ENCODE measurements at places on chromosomes 7 and 10.

GRCh38 chr7:28732071-28732869 lies 225.9 kb downstream of the TRIL start:
- no peak for DNase-seq

DNA sequence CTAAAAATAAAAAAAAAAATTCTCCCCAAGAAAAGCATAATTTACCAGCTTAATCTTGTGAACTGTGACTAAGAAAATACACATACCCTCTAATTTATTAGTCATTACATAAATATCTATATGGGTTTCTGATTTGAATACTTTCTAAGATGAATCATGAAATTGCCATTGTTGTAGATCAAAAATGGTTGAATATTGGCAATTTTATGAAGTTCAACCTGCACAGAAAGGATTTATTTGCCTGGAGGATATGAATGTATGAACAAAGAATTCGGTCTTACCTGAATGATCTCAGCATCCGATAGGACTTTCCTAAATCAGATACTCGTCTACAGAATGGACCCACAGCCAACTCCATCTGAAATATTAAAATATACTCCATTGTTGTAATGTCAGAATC lies 61.5 kb downstream of the HBP1 start:
- DNase-seq, result no peak

DNA sequence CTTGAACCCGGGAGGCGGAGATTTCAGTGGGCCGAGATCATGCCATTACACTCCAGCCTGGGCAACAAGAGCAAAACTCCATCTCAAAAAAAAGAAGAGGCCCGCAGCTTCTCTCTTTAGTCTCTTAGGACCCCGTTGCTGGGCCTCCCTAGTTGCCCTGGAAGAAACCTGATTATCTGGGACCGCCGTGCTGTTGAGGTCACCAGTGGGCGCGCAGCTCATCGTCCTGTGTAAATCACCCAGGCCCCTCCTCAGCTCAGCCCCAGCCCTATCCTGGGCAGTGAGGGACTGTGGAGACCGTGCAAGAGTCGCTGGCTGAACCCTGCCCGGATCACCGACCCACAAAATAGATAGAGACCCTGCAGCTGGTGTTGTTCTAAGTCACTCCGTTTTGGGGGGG lies 85.0 kb downstream of the UNCX start:
- no peak for DNase-seq

DNA sequence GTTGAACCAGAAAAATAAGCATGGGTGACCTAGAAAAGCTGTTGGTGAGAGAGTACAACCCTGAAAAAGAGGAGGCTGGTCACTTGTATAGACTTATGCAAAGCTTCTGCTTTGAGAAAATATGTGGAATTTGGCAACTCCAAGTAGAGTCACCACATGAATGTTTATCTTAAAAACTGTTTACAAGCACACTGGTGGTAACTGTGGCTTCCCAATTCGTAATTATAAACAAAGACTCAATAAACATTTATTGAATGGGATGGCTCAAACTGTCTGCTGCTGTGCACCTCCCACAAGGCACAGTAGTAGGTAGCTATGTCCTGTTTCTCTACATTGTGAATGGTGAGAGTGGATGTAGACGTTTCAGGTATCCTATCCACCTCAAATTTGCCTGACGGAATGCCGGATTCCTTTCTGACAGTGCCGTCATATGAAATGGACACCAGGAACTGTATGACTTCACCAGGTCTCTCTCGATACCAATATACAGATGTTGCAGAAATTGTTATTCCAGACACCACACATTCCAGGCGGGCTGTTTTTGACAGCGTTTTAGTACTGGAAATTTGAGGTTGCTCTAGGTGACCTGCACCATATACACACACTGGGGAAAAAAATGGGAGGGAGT lies 43.4 kb upstream of the TARP start:
- DNase-seq, result no peak

DNA sequence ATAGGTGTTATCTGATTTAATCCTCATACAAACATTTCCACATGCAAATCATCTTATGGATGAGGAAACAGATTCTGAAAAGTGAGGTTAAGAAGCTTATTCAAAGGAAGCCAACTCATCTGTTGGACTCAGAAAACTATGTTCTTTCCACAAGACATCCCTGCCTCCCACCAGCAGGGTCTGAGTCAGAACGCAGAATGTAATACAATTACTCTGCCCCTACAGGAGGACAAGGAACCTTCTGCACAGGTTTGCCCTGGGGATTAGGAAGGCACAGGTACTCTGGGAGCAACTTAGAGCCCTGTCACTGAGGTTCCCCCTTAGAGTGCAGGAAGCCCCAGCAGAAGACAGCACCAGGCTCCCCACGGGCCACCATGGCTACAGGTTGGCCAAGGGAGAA lies 255.7 kb downstream of the TNS3 start:
- no peak for DNase-seq

DNA sequence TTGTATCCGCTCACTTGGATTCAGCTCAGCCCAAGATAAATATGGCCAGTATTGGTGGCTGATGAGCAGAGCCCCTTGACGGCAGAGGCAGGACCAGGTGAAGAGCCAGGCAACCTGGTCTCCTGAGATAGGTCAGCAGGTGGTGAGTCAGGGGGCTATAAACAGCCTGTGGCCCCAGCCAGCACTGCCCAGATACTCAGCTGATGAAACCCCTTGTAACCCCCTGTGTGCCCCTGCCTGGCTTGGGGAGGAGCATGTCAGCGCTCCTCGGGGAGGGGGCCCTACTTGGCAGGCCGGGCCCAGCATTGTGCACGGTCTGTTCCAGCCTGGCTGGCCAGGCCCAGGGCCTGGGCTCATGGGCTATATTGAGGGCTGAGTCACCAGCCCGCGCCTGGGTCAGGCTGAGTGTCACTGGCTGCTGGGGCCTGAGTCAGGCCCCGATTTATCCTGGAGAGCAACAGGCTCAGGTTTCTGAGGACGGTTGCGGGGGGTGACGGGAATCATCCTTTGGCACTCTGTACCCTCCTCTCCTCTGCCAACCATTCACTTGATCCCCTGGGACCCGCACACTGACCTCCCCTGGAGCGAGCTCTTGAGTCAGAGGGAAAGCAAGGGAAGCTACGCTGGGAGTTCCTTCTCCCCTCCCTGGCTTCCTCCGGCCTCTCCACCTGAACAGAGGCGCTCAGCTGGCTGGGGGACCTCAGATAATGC lies 2.8 kb upstream of the FLNC start:
- no peak for DNase-seq
